ENCODE measurements at places on chromosomes 3 and 15.

DNA sequence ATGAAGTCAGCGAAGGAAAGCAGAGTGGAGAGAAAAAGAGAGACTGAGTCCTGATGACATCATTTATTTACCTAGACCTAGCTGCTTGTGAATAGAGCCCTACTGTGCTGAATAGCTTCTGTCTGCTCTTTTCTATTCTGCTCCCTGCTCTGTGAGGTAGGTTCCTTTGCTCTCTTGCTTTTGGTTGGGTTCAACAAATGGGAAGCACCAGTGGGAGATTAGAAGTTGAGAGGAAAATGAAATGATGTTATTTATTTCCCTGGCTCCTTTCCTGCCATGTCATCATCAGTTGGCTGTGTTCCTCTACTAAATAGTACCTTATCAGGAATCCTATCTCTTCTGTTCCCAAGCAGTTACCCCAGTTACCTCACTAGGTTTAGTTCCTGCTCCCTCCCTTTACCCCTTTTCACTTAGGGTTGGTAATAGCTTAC lies 23.5 kb downstream of the DTWD1 start:
- no peak for DNase-seq

DNA sequence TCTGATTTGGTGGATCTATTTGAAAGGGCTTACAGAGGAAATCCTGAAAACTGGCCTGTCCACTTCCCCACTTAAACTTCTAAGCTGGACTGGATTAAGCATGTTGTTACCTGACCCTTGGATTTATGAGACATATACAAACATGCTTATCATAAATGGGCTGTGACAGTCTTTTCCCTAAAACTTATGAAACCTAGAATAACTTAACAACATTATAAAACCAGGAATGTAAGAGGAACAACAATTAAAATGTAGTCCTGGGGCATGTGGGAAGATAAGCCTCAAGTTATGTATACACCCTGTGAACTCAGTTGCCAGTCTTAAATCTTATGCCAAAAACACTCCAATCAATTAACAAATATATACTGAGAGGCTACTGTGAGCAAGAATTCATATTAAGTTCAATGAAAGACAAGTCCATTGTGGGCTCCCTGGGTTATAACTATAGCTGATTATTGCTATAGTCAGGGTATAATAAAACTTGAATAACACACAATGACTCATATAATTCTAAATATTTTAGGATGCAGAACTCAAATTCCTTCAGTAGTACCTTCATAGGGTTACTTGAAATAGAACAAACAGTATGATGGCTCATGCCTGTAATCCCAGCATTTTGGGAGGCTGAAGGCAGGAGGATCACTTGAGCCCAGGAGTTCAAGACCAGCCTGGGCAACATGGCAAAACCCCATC lies 87.2 kb upstream of the PPIB start:
- DNase-seq = no peak

DNA sequence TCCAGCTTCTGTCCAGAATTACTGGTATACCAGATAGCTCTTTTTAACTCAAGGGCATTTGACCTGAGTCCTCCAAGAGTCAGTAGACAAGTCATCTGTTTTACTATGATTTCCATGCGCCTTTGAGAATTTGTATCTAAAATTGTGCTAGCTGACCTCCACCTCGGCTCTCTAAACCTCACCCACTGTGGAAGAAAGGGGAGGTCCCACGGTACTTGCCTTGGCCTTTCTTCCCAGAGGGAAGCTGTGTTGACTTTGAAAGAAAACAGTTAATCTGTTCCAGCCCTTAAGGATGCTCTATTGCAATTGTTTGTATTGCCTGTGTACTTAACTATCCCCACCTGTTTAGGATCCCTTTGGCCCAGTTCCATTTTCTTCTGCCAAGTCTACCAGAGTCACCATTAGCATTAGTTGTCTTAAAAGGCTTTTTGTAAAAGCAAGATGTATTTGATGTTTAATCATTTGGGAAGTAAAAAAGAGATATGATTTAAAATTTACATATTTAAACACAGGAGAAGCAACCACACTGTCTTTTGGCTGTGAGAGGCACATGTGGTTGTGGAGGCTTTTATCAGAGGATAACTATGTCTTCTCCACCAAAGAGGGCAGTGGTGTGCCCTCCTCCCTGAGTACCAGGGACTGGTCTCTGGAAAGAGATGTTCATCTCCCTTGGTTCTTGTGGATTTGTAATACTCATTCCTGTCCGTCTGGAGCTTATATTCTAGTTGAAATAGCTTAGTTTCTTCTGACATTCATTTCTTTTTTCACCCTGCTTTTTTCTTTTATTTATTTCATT lies 88.8 kb downstream of the CRTC3 start:
- no peak for DNase-seq

DNA sequence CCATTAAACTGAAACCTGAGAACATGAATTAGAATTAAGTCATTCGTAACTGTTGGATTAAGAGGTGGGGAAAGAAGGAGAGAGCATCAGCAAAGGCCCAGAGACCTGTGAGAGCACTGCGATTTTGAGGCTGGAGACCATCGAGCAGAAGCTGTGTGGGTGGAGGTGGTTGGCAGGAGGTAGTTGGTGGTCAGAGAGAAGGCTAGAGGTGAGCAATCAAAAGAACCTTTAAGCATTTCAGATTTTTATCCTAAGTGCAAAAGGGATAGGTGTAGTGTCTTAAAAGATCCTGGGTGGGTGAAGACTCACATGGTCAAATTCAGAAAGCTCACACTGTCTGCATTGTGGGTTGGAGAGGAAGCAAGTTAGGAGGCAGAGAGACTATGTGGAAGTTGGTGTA lies 65.1 kb upstream of the TEX264 start:
- DNase-seq = no peak

GRCh38 chr15:52181938-52182780 lies 9.0 kb downstream of the GNB5 start:
- DNase-seq = no peak

DNA sequence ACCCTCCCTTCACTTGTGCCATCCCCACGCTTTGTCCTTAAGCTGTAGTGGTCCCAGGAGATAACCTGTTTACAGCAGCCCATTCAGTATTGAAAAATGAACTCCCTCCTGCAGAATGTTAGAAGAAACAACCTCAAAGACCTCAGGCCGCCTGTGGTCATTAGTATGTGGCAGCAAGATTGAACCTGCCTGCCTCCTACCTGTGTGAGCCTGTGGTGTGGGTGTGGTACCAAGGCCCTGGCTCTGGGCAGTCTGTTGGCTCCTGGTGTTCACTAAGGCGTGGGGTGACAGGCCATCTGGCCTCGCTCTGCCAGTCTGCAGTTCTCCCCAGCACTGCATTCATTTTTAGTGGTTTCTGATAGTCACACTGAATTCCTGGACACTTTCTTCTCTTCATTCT lies 21.0 kb downstream of the LSM3 start:
- no peak for DNase-seq

DNA sequence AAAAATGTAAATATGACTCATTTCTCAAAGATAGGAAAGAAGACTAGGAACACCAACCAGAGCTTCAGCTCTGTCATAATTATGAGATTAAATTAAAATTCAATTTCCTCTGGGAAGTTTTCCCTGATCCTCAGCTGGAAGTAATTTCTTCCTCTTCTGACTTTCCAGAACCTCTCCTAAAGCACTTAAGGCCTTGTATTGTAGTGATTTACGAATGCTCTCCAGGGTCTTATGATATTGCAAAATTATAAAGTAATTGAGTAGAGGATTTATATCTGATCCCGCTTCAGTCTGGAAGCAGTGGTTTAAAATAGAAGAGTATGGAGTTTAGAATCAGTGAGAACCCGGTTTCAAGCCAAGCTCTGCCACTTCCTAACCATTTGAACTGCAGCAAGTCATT lies 279.8 kb downstream of the ZPLD1 start:
- no peak for DNase-seq

- DNase-seq = no peak
Measured at GRCh38 chr3:37952564-37952963, 38.0 kb upstream of the VILL start.

GRCh38 chr3:48564667-48565066 lies 1.1 kb upstream of the UCN2 start:
- DNase-seq = no peak
